Skin of body (tissue), 3 donors: ENCODE measurements at places on chromosomes 11 and 22.

GRCh38 chr11:32435942-32436750 lies 807 bp upstream of the WT1 start:
- no peak for DNase-seq

GRCh38 chr11:44397586-44398178 lies 87.7 kb upstream of the ALX4 start:
- no peak for DNase-seq

DNA sequence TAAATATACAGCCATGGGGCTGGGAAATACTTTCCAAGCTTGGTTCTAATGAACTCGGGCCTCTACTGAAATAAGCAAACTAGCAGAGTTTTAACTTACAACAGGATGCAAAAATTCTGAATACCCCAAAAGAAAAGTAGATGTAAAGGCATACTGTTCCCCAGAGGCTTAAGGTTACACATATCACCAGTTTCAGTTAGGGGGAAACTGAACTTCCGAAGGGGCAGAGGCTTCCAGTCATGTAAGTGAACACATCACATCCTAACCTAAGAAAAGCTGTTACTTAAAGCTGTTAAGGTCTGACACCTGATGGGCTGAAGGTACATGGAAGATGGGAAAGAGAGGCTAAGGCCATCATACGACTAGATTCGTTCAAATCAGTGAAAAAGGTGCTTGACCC lies 2.3 kb downstream of the GAB2 start:
- no peak for DNase-seq

- no peak for DNase-seq
Measured at GRCh38 chr11:8384199-8384821, 120.6 kb upstream of the LMO1 start.

DNA sequence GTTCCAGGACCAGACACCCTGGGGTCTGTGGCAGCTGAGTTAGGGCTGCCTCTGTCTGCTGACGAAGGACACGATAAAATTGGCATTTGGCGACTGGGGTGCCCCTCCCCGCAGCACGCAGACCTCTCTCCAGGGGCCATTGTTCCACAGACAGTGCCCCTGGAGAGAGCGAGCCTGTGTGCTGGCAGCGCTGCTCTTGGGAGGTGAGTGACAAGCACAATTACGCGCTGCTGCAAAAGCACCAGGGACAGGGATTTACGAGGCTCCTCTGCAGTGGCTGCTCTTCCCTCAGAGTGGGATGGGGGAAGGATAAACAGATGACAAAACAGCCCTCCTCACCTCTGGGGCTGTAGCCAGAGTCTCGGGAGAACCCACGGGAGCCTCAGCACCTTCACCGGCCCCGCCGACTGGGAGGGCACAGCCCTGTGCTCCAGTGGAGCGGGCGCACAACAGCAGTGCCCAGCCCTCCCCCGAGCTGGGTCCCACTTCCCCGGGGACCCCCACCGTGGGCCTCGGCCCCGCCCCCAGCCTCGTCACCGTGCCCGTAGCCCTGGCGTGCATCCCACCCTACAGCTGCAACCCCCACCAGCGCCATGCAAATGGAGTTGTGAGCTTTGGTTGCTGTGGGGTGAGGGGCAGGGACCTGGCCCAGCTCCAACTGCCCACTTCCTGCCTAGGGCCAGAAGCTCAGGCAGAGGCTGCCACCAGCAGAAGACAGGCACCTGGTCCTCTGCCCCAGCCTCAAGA lies 19.6 kb downstream of the CHID1 start:
- DNase-seq, result no peak

GRCh38 chr22:24848559-24849168 lies 42.7 kb downstream of the SGSM1 start:
- DNase-seq, result no peak

- peak; percentile 45 for DNase-seq
Measured at GRCh38 chr11:96341211-96342013, 1.6 kb downstream of the MAML2 start.

DNA sequence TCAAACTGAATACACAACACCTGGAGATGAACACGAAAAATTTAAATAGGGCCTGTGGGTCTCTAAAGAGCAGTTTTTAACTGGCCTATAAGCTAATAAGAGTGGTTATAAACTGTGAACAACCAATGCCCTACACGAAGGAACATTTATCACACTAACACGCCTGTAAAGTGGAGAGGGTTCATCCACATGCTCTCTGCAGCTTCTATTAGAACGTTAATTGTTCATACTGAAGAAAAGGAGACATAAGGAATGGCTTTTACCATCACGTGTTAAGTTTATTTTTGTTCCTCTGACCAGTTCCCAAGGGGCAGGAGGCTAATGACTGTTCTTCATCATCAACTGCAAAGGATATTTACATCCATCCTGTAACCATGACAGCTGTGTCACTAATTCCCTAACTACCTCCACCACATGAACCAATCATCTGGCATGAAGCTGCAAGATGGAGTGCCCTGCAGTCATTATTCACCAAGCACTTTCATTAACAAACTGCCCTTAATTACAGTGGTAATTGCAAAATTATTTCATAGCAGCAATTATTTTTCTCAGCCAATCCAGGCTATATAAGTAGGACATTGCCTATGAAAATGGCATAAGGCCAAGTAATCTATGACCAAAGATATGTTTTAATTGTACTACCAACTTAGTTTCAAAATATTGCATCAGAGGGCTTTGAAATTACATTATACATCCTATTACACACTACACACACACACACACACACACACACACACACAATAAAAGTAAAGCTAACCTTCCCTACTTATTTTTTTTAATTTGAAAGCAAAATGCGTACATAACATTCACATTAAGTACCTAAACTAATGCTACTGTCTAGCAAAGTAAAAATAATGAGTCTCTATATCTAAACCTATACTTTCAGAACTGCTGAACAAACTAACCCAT lies 186.7 kb downstream of the CADM1 start:
- DNase-seq, result peak; percentile 35

GRCh38 chr22:48483764-48484528 lies 1343.7 kb downstream of the BRD1 start:
- DNase-seq, result no peak

DNA sequence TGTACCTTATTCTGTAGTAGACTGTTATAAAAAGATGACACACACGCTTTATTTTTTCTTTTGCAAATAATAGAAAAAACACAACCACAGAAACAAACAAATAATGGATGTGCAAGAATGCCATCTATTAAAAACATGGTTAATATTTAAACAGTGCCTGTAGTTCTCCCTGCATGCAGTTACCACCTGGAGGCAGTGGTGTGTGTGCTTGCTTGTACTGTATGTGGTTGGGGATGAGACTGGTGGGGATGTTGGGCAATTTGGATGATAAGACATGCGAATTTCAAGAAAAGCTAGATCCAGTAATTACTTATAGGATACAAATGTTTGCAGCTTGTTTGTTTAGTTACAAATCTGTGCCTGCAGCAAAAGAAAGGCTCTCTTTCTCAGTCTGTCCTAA lies 3.6 kb downstream of the C11orf87 start:
- DNase-seq, result no peak

DNA sequence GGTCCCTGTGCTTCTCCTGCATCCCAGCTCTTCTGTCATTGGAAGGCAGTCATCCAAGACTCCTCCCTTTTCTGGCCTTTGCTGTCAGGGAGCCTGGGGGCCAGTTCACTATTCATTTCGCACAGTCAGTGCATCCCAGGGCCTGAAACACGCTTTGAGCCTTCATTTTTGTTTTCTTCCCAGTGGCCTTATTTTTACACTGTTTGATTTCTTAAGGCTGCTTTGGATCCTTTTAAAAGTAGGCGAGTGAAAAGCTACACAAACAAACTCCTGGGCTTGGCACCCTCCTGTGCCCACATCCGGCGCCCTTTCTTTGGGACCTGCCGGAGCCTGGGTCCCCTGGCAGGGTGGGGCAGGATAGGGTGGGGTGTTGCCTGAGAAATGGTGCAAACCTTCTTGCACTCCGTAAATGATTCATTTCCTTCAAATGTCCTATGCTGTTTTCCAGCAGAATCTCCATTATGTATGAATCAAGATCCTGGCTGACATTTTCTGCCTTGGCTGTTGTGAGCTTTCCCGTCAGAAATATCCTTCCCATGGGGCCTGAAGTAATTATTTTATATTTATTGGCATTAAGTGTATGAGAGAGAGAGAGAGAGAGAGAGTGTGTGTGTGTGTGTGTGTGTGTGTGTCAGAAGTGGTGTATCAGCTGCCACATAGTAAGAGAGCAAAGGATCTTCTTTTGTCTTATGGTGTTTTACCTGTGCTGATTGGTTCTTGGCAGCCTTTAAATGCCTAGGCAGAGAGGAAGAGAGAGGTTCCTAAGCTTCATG lies 45.6 kb downstream of the BCR start:
- DNase-seq, result peak; percentile 45

DNA sequence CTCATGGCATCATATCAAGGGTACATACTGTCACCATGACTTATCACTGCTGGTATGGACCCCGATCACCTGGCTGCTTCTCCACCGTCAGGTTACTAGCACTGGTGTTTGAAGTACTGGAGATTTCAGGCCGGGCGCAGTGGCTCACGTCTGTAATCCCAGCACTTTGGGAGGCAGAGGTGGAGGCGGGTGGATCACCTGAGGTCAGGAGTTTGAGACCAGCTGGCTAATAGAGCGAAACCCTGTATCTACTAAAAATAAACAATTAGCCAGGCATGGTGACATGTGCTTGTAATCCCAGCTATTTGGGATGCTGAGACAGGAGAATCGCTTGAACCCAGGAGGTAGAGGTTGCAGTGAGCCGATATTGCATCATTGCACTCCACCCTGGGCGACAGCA lies 82.4 kb upstream of the ANO1 start:
- DNase-seq, result no peak

- no peak for DNase-seq
Measured at GRCh38 chr22:37630839-37631435, 8.5 kb upstream of the SH3BP1 start.
